ENCODE measurements at places on chromosomes 16 and 17. TPM values are rescaled to one million over a fixed set of nuclear protein-coding genes. Genes with fewer than 3 reads are reported as not detected.

CCDC40 gene
- polyA plus RNA-seq, result 7.6 TPM

TP53TG3C gene
- not detected for polyA plus RNA-seq

MGAT5B gene
- polyA plus RNA-seq, result 1.6 TPM

MT1M gene
- polyA plus RNA-seq, result 6.1 TPM

CCL5 gene
- polyA plus RNA-seq, result not detected

PRM2 gene
- polyA plus RNA-seq, result not detected

MPV17L gene
- 3.2 TPM for polyA plus RNA-seq

CDRT15L2 gene
- polyA plus RNA-seq, result not detected

TBC1D3 gene
- not detected for polyA plus RNA-seq

C17orf78 gene
- 0.19 TPM for polyA plus RNA-seq

PRSS53 gene
- polyA plus RNA-seq, result 0.36 TPM
